Cardiac septum (tissue), 1 donor: ENCODE measurements at places on chromosomes 2 and 18. TPM values are rescaled to one million over a fixed set of nuclear protein-coding genes. Genes with fewer than 3 reads are reported as not detected.

Gene FAM110C
- total RNA-seq, result 4.0 TPM

GRCh38 chr2:179238027-179238426, 26.6 kb downstream of the SESTD1 start:
- no peak for DNase-seq

DNA sequence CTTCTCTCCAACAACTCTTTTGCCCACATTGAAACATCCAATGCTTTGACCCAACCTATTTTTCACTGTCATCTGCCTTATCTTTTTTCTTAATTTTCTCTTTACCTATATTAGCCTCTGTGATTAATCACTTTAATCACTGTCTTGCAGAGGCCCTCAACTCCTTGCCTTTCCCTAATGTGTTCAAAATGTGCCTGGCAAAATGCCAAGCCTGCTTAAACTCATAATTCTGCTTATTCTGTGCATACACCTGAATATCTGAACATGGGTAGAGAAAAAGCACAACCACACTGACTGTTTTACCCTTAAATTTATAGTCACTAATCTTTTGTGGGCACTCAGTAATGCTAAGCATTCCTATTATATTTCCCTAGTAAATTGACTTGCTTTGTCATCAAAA, 63.0 kb upstream of the GALNT13 start:
- no peak for DNase-seq

Gene FOXD4L1
- not detected for total RNA-seq

GRCh38 chr2:215604606-215605005, 168.7 kb upstream of the FN1 start:
- DNase-seq, result no peak

- no peak for DNase-seq
Measured at GRCh38 chr2:31142110-31142509, 3.9 kb upstream of the GALNT14 start.

- no peak for DNase-seq
Measured at GRCh38 chr2:120289221-120289906, 36.7 kb downstream of the RALB start.

Gene EML6
- total RNA-seq, result 0.83 TPM

Gene TFCP2L1
- 0.03 TPM for total RNA-seq

DNA sequence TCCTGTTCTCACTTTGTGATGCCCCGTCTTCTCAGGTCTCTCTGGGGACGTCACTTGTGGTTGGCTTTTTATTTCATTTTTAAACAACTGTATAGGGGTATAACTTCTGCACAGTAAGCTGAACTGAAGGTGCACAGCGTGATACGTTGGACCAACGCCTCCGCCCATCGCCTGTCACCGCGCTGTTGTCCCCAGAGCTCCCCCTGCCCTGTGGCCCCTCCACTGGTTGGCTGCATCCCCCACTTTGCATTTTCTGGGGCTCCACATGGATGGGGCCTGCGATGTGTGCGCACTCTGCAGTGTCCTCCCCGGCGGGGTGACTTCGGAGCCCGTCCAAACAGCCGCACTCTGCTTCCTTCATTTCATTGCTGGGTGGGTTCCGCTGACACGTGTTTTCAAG, 14.3 kb downstream of the GPR35 start:
- no peak for DNase-seq

GRCh38 chr18:27862041-27862682, 314.8 kb downstream of the CDH2 start:
- DNase-seq, result no peak

GRCh38 chr18:10152475-10152874, 238.7 kb downstream of the VAPA start:
- no peak for DNase-seq

GRCh38 chr18:76670564-76671288, 151.6 kb upstream of the ZNF236 start:
- no peak for DNase-seq

DNA sequence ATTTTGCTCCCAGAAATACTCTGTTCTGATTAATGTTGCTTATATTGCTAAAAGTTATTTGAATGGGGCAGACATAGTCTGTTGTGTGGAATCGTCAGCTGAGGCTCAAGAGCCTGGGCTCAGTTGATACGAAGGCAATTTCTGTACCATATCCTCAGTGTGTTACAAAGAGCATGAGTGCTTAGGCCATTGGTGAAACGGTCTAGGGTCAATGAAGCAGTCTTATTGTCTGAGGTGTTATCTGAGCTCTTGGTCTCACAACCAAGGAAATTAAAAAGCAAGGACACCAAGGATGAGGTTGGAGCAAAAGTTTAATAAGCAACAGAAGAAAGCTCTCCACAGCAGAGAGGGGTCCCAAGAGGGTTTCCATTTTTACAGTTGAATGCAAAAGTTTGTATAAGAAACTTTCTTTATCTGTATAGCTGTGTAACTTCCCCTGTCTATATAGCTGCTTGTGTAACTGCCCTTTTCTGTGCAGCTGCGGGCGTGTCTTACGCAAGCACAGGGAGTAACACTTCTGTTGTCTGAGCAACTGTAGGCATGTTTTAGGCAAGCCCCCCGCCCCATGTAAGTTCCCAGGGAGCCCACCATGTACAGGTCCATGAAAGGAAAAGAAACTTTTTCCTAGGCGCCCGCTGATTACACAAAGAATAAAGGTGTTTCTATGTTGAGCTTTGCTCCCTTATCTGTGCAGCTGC, 40.6 kb upstream of the DSC1 start:
- DNase-seq, result peak; percentile 84

DNA sequence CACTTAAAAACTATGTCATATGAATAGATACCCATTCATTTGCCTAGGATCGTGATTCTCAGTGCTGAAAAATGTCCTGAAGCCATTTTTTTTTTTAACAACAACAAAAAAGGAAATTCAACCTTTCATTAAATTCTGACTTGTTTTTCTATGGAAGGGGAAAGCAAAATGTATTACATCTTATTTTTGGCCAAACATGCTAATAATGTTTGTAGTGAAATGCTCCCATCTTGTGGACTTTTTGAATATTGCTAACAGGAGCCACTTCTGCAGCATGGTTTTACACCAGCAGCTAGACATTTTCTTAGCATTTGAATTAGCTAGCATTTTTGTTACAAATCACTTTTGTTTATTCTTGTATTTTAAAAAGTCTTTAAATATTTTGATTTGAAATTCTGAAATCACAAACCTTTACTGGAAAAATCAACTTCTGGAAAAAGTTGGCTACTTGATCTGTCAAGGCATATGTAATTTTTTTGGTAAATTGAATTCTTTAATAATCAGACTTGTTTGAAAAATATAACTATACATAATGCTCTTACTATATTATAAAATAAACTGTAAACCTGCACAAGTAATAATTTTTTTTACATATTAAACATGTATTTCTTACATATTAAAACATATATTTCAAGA, 75.8 kb downstream of the KIDINS220 start:
- DNase-seq, result no peak

DNA sequence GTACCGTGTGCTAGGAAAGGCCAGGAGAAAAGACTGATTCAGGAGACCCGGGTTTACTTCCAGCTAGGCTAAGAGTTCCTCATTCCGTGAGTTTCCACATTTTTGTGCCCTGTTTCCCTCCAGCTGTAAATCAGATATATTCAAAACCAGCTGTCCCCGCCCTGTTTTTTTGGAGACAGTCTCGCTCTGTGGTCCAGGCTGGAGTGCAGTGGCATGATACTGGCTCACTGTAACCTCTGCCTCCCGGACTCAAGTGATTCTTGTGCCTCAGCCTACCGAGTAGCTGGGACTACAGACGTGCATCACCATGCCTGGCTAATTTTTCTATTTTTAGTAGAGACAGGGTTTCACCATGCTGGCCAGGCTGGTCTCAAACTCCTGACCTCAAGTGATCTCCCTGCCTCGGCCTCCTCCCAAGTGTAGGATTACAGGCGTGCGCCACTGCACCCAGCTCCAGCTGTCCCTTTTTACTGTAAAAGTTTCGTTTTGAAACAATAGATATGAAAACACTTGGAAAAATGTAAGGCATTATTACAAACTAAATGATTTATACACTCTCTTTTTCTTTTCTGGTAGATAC, 112.8 kb upstream of the SEC11C start:
- DNase-seq, result no peak

Gene CDKL4
- 0.35 TPM for total RNA-seq

Gene MAP4K4
- total RNA-seq, result 135 TPM

- no peak for DNase-seq
Measured at GRCh38 chr2:175418224-175418835, 236.8 kb upstream of the ATP5MC3 start.

Gene PTH2R
- total RNA-seq, result not detected

- no peak for DNase-seq
Measured at GRCh38 chr2:11617527-11617926, 52.5 kb downstream of the NTSR2 start.

- DNase-seq, result peak; percentile 81
Measured at GRCh38 chr18:44819944-44820510, 139.3 kb downstream of the SETBP1 start.

DNA sequence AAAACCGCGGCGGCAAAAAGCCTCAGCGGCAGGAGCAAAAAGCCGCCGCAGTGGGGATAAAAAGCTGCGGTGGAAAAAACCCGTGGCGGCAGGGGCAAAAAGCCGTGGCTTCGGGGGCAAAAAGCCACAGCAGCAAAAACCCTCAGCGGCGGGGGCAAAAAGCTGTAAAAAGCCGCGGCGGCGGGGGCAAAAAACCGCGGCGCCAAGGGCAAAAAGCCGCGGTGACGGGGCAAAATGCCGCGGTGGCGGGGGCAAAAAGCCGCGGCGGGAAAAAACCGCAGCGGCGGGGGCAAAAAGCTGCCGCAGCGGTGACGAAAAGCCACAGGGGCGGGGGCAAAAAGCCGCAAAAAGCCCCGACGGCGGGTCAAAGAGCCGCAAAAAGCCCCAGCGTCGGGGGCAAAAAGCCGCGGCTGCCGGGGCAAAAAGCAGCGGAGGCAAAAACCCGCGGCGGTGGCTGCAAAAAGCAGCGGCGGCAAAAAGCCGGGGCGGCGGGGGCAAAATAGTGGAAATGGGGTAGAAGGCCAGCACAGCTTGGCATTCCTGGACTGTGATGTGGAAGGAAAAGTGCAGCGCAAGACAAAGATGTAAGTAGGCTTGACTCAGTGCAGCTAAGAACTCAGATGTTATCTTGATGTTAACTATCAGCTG, 151.8 kb downstream of the ANKRD30BL start:
- no peak for DNase-seq

Gene RAPGEF4
- total RNA-seq, result 12.6 TPM

Gene KRTCAP3
- not detected for total RNA-seq

Gene STPG4
- total RNA-seq, result not detected

Gene PLEKHH2
- total RNA-seq, result 5.2 TPM

- DNase-seq, result no peak
Measured at GRCh38 chr2:130986890-130987493, 106.3 kb downstream of the FAM168B start.

DNA sequence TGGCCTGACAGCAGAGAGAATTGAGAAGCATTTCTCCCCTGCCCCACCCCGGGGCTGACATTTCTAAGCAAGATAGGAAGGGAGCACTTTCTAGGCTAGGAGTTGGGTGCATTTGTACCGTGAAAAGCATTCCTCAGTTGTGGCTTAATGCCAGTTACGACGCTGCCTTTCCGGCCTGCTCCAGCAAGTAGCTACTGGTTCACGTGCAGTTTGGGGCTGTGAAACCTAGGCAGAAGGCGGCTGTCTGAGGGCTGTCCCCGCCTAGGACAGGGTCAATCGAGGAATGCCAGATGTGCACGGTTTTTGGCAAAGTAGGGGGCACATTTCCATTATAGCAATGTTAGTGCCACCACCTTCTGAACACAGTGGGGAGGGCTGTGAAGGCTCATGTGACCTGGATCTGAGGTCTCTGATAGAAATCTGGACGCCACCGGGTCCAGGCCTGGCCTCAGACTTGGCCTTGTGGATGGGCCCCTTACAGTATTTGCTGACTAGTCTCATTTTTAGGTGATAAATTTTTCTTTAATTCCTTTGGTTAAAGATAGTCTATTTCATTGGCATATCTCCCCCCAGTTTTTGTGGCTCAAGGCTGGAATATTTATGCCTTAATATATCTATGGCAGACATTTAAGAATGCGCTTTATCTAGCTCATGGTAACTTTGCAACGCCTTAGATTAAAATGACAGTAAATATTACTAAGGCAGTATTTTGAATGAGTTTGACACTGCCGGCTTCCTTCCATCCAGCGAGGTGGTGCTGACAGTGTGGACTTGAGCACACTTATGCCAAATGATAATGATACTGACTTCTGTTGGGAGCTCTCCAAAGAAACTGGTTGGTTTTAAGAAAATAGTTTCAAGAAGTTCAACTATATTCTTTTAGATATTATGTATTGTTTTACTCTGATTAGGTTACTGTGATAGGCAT, 78.7 kb downstream of the LPIN1 start:
- DNase-seq, result no peak

Gene SNTG2
- 1.0 TPM for total RNA-seq

Gene CNDP1
- total RNA-seq, result not detected

DNA sequence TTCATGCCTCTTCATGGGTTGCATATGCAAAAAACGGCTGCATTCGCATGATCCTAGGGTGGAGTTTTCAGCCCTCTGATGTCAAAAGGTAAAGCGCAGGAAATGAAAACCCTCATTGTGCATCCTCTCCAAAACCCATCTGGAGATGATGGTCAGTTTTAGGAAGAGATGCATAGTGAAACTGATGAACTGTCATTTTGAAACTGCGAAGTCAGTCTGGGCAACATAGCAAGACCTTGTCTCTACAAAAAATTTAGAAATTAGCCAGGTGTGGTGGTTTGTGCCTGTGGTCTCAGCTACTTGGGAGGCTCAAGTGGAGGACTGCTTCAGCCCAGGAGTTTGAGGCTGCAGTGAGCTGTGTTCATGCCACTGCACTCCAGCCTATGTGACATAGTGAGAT, 2.5 kb upstream of the TTLL4 start:
- no peak for DNase-seq

DNA sequence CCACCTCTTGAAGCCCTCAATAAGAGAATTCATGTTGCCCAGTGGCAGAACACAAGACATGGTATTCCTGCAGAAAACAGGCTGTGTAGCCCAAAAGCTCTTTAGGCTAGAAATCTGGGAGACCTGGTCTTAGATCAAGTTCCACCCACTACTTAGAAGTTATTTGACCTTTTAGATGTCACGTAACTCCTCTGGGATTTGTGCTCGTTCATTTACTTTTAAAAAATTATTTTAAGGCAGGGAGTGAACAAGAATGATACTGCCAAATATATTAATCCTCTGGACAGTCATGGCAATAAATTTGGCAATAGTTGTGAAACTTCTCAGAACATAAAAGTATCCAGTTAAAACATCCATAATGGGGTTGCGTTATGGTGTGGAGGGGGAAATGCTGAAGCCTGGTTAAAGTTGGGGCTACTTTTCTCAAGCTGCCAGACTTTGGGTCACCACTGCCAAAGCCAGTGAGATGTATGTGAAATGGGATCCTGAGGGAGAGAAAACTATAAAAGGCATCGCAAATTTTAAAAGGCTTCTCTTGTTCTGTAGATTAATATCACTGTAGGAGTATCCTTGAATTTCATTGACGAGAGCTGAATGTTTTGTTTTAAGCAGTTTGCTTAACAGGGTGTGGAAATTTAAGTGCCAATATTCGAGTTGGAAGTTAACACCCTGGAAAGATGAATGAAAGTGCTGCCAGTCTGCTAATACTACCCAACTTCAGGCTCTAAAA, 15.8 kb downstream of the DAPL1 start:
- no peak for DNase-seq

Gene KATNAL2
- total RNA-seq, result 5.7 TPM
